Spinal cord (tissue), 10 donors: ENCODE measurements at places on chromosomes 6 and 20.

GRCh38 chr6:166228839-166229528 lies 61.3 kb upstream of the TBXT start:
- DNase-seq: no peak

DNA sequence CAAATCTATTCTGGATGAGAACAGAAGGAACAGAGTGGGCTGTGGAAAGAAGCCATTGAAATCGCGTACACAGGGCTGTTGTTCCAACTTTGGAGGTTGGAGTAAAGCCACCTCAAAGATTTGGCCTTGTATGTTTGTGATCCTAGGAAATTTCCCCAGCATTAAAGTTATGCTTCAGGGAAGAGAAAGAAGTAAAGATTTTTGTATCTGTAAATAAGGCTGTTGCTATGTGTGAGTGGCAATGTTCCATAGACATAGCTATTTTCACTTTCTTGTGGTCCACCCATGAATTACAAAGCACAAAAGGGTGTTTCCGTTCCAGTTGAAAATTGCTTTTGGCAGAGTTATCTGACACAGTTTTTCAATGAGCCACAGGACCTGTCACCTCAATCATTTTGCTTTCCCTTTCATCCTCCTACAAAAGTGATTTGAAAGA lies 321.3 kb downstream of the TFAP2B start:
- DNase-seq: no peak

- no peak for DNase-seq
Observed at GRCh38 chr6:53598265-53598907, 53.5 kb upstream of the GCLC start.

- DNase-seq: no peak
Observed at GRCh38 chr6:142694054-142694453, 250.9 kb downstream of the HIVEP2 start.

DNA sequence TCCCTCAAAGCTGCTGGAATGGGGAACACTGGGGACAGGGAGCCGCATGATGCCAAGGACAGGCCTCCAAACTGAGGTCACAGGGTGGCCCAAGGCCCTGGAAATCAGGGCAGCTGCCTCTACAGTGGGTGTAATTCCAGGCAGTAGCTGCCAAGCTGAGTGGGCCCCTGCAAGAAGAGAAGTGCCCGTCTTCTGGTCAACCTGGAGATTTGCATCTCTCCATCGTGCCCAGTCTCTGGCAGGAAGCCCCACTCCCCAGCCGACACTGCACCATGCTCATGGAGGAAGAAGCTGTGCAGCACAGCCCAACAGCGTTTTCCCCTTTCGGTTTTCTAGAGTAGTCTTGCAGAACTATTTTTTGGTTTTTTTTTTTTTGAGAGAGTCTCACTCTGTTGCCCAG lies 2.2 kb upstream of the FAM209A start:
- no peak for DNase-seq

GRCh38 chr6:5712349-5713215 lies 294.1 kb downstream of the NRN1 start:
- peak; percentile 60 for DNase-seq

DNA sequence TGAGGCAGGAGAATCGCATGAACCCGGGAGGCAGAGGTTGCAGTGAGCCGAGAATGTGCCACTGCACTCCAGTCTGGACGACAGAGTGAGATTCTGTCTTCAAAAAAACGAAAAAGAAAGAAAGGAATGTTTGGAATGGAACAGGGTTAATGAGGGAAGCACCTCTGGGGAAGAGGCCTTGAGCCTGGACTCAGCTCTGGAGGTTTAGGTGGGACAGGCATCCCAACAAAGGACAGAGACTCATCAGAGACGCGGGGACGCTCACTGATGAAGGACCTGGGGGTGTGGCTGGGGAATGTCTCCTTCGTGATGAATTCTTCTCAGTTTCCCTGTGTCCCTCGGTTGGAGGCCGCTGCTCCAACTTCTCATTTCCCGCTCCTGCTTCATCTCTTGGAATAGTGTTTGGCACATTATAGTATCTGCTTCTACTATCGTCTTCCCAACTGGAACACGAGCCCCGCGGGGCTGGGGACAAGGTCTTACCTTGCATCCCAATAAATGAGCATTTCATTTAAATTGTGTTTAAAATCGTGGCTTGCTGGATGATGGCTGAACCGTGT lies 27.6 kb downstream of the KIF25 start:
- no peak for DNase-seq

DNA sequence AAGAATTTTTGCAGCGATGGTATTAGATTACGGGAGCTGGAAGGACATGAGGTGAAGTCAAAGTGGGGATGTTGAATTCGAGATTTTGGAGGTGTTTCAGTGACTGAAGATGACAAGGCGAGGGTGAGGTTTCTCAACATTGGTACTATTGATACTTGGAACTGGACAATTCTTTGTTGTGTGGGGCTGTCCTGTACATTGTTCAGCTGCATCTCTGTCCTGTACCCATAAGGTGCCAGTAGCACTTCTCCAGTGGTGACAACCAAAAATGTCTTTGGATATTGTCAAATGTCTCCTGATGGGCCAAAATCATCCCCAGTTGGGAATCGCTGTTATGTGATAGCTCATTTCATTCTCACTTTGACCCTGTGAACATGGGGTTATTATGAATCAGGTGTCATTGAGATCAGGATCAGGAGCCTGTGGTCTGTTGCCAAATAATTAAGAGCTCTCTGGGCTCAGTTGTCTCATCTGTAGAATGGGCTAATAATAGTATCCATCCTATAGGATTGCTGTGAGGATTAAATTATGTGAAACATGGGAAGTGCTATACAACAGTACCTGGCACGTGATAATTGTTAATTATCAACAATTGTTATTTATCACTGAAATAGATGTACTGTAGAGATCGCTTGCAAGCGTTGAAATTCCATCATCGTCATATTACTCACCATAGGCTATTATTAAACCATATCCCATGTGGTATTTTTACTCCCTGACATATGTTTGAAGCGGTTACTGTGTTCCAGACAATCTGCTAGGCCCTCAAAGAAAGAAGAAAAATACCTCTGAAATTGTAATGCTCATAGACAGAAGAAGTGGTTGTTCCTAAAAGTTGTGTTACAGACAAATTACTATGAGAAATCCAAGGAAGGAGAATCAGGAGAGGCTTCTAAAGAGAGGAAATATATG lies 48.5 kb upstream of the TTPAL start:
- no peak for DNase-seq

DNA sequence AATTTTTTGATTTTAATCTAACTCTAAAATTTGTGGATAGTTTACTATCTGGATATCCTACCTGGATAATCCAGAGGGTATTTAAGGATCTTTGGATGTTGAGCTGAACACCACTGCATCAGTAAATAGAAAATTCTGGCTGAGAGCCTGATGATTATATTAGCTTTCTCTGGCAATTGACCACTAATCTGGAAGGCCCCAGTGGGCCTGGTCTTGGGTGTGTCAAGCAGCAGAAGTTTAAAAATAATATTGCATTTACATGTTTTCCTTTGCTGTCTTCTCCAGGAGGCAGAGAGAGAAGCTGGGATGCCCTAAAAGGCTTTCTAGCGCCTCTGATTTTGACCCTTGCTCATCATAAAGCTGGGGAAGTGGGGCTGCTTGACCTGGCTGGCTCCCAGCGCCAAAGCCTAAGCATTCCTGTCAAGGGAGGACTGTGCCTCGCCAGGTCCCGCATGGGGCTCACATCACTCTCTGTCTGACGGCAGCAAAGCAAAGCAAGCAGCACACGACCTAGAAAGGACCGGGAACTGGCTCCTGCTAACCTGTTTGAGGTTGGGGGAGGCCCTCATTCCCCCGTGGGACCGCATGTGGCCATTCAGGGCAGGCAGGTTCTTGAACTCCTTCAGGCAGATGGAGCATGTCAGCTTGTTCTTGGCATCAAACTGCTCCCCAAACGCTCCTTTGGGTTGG lies 46.6 kb upstream of the MRPS10 start:
- DNase-seq: no peak

GRCh38 chr6:40325791-40326190 lies 261.4 kb downstream of the LRFN2 start:
- no peak for DNase-seq

GRCh38 chr20:62481425-62482145 lies 5.8 kb upstream of the GATA5 start:
- no peak for DNase-seq

DNA sequence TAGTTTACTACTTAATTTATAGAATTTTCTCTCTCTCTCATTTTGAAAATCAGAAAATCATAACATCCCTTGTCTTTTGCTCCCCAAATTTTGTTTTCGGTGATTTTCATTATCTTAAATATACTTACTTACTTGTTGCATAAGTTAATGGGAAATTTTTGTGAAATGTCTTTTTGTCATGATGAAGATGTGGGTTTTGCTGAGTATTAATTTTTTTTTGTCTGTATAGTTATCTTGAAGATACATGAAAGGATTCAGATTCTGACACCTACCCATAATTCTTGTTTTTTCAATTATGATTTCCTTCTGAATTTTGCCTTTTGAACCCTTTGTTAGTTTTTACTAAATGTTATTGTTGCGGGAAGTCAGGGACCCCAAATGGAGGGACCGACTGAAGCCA lies 817.9 kb downstream of the EYS start:
- no peak for DNase-seq

DNA sequence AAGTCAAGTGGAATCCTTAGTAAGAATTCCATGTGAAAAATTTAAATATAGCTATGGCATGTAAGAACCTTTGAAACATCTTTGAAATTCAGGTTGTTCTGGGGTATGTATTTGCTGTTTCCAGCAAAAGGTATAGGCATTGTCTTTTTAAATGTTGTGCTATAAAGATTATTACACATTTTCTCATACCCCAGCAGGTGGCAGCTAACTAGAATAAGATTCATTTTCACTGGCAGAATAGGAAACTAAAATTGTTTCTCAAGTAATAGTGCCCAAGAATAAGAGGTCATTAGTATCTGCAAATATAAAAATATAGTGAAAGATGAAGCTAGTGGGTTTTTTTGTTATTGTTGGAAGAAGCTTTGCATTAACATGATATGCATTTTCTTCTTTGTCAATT lies 1.8 kb downstream of the GRIK2 start:
- DNase-seq: no peak

GRCh38 chr6:13413900-13414555 lies 73.4 kb downstream of the GFOD1 start:
- no peak for DNase-seq

- DNase-seq: no peak
Observed at GRCh38 chr20:53598140-53599043, 4.8 kb upstream of the ZNF217 start.

DNA sequence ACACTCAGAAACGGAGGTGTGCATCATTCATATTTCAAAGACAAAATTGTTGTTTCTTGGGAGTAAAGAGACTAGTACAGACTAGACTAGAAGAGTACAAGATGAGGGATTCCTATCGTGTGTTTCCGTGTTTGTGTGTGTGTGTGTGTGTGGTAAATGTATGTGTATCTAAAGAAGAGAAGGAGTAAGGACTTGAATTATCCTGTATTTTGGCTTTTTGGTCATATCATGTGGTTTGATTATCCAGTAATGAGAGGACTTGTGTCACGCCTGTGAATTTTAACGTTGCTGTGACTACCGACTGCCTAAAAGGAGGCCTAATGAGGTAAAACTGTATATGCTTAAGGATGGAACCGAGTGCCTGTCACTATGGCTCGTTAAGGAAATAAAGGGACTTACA lies 44.4 kb upstream of the MAP7 start:
- DNase-seq: no peak

- DNase-seq: no peak
Observed at GRCh38 chr6:158409451-158409850, 97.2 kb downstream of the TULP4 start.

DNA sequence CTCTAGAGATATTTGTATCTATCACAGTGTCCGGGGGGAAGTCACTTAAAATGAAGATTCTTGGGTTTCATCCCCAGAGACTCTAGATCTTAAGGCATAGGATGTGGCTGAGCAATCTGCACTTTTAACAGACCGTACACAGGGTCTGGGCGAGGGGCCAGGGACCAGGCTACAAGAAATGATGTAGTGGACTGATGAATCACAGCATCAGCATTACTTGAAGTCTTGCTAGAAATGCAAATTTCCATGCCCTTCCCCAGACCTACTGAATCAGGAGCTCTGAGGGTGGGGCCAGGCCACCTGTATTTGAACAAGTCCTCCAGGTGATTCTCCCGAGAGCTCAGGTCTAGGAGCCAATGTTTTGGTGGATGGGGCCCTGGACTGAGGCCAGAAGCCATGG lies 168.4 kb downstream of the DOK5 start:
- no peak for DNase-seq
